ENCODE measurements at places on chromosomes 13 and 19.

DNA sequence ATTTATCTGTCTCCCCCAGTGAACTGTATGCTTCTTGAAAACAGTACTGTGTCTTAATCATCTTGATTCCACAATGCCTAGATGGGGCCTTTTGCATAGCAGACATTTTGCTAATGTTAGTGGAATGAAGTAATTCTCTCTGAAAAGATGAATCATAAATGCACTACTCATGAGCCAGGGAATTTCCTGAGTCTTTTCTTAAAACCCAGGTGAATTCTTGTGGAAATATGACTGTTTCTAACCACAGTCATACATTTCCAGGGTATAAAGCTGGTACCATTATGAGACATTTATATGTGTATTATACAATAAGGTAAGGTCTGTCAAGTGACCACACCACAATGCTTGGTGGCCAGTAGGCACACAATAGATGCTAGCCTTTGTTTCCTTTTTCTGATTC lies 5.5 kb upstream of the KCTD4 start:
- no peak for DNase-seq

DNA sequence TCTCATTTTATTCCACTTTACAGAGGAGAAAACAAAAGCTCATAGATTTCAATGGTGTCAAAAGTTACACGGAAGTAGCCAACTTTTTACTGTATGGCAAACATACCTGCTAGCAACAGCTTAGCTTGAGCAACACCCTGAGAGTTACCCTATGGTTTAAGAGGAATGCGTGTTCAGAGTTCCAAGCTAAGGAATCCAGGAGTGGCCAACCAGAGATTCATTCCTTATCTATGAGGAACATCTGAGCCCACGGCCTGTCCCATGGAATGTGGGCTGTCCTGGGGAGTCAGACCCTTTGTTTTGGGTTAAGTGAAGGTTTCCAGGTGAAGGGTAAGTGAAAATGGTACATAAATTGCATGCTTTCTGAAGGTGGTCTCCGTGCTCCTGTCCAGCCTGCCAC lies 67.5 kb downstream of the STARD13 start:
- no peak for DNase-seq

GRCh38 chr19:30078381-30078910 lies 136.4 kb downstream of the URI1 start:
- no peak for DNase-seq

GRCh38 chr13:31015199-31015598 lies 82.7 kb downstream of the TEX26 start:
- DNase-seq, result no peak

GRCh38 chr13:98450026-98450425 lies 126.9 kb downstream of the STK24 start:
- DNase-seq, result no peak

DNA sequence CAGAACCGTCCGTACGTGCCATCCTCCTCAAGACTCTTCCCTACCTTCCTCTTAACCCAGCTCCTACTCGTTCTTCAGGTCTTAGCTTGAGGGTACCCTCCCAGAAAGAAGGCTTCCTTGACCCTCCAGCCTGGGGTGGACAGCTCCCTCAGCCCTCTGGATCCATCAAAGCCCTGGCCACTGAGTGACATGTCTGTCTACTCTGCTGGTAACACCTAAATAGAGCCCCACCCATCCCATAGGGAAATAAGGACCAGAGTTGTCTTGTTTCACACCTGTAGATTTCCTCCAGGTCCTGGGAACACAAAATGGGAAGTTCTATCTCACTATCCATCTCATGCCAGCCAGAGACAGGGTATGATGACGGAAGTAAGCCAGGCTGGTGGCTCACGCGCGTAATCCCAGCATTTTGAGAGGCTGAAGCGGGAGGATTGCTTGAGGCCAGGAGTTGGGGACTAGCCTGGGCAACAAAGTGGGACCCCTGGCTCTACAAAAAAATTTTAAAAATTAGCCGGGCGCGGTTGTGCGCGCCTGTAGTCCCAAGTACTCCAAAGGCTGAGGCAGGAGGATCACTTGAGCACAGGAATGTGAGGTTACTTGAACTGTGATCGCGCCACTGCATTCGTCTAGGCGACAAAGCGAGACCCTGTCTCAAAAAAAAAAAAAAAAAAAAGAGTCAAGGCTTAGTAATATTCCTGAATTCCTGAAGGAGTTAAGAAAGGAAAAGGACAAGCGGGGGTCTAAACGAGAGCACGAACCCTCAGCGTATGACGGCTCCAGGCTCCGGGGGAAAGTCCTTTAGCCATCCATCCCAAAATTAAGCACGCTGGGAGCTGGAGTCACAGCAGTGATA lies 566 bp upstream of the CCDC97 start:
- DNase-seq, result no peak

DNA sequence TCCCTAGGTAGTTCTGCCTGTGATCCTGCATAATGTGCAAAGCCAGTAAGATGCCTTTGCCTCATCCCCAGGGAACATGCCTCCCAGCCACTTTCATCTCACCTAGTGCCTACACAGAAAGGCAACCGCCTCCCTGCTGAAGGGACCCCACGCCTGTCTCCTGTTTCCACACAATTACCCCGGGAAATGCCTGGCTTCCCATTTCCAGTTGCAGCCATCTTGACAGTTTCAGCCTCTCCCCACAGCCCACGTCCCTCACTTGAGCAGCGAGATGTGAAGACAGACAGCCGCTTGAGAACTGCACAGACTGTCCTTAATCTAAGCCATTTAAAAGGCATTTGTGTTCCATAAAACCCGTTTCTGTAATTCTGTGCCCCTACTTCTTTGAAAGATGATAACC lies 4.7 kb upstream of the UQCRFS1 start:
- DNase-seq, result no peak

DNA sequence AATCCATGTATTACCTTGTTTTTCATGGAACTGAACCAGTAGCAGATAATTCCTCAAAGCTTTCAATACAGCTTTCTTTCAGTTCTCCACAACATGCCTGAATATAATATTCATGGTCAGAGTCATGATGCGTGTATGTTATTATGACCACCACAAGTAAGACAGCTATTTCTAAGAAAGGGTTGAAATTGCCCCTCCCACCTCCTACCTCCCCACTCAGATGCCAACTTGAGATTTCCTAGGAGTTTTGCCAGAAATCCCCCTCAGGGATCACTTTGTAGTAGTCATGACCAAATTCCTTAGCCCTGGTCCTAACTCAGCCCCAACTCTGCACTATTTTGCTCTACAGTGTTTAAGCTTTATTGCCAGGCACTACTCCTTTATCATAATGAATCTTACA lies 69.9 kb upstream of the RAP2A start:
- DNase-seq, result no peak

- peak; percentile 4 for DNase-seq
Observed at GRCh38 chr13:113117335-113117872, 5.2 kb upstream of the F10 start.

- no peak for DNase-seq
Observed at GRCh38 chr19:55472463-55472862, 4.0 kb upstream of the ZNF628 start.

DNA sequence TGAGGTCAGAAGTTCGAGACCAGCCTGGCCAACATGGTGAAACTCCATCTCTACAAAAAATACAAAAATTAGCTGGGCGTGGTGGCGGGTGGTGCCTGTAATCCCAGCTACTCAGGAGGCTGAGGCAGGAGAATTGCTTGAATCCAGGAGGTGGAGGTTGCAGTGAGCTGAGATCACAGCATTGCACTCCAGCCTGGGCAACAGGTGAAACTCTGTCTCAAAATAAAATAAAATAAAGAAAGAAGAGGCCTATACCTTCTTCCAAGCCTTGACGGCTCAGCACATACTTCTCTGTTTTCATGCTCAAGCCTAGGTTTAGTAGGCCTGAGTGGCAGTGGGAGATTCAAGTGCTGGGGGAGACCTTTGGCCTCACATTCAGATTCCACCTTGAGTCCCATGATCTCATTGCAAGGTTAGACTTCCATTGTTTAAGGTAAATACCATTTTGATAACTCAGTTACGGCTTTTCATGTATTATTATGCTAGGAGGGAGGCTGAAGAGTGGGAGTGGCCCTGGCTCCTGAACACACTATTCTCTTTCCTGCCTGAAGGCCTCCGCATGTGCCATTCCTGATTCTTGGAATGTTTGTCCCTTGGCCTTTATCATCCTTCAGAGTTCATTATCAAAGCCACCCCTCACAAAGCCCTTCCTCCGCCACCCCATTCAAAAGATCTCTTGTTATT lies 1.6 kb upstream of the SPINT2 start:
- no peak for DNase-seq

DNA sequence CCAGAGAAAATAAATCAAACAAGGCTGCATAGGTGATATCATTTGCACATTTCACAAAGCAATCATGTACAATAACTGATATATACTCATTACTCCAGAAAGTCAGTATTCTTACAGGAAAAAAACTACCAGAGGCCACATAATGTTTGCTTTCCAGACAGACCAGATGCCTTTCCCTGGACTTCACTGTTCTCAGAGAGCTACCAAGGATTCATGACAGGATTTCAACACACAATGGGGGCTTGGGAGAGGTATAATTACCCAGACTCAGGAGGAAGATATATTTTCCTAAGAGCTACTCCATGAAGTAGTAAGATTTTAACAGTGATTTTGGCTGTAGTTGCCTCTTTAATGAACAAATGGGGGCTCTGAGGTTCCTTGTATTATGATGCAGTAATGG lies 110.0 kb downstream of the FOXO1 start:
- no peak for DNase-seq

DNA sequence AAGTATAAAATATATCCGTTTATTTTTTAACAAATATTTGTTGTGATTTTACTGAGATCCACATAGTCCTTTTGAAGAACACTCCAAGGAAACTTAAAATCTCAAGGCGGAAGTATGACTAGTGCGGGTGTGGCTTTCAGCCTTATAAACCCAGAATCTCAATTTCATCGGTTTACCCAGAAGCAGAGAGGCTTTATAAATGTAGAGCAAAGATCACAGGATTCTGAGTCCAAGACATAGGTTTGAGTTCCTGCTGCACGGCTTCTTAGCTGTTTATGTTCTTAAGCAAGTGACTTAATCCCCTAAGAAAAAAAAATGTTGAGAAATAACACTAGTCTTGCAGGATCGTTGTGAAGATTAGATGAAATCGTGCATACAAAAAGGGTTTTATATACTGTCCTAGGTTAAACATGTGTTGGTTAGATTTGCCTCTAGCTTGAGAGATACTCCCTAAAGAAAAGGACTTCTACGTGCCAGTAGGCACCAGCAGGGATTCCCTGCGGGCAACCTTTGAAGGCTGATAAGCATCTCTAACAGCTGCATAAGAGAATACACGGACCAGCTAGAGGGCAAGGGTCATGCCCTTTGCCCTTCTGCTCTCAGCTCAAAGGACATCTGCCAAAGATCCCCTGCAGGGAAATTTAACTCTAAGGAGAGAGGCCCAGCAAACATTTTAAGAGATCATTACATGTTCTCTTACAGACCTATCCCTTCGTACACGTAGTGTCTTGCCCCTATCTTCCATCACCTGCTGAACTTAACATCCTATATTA lies 130.4 kb upstream of the MIR17HG start:
- no peak for DNase-seq

DNA sequence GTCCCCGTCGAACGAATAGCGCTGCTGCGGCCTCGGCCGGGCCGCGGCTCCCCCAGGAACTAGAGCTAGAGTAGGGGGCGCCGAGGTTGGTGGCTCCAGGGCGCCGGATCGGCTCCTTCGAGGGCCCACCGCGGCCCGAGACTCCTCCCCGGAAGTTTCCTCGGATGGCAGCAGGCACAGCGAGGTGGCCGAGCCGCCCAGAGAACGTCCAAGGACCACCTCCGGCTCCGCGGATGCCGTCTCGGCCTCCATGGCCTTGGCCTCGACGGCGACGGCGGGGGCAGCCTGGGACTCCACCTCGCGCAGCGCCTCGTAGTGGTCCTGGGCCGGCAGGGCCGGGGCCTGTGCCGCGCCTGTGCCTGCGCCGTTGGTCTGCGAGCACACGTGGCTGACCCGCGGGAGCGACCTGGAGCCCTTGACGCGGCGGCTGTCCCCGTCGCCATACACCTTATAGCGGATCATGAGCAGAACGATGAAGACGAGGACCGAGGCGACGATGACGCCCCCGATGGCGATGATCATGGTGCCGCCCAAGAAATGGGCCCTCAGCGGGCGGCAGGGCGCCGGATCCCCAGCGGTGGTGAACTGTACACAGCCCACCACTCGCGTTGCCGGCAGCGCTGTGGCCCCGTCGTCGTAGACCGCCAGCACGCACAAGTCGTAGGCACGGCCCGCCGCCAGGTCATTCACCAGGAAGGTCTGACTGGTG lies 11.8 kb downstream of the IFNL1 start:
- no peak for DNase-seq

- no peak for DNase-seq
Observed at GRCh38 chr19:1648920-1649541, 3.4 kb downstream of the TCF3 start.

DNA sequence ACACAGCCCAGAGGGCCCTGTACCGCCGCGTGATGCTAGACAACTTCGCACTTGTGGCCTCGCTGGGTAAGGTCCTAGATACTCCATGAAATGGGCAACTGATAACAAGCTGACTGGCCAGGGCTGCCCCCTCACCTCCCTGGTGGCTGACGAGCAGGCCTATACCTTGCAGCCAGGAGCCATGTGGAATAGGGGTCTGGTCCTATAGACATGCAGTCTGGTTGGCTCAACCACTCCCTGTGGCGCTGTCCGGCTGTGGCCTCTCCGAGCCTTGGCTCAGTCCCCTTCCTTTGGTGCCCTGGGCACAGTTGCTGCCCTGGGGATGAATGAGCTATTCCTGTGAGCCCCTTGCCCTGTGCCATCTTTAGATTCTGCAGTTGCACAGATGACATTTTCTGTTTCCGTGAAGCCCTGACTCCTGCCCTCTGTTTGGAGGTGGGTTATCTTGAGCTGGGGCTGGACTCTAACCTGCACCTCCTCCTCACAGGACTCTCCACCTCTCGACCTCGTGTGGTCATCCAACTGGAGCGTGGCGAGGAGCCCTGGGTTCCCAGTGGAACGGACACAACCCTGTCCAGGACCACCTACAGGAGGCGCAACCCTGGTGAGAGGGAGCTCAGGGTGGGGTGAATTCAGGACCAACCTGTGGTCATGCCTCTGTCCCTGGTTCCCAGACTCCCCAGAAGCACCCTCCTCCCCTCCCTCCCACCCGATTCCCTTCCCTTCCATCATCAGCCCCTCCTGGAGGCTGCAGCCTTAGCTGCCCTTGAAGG lies 2.5 kb downstream of the ZNF324 start:
- DNase-seq, result no peak

DNA sequence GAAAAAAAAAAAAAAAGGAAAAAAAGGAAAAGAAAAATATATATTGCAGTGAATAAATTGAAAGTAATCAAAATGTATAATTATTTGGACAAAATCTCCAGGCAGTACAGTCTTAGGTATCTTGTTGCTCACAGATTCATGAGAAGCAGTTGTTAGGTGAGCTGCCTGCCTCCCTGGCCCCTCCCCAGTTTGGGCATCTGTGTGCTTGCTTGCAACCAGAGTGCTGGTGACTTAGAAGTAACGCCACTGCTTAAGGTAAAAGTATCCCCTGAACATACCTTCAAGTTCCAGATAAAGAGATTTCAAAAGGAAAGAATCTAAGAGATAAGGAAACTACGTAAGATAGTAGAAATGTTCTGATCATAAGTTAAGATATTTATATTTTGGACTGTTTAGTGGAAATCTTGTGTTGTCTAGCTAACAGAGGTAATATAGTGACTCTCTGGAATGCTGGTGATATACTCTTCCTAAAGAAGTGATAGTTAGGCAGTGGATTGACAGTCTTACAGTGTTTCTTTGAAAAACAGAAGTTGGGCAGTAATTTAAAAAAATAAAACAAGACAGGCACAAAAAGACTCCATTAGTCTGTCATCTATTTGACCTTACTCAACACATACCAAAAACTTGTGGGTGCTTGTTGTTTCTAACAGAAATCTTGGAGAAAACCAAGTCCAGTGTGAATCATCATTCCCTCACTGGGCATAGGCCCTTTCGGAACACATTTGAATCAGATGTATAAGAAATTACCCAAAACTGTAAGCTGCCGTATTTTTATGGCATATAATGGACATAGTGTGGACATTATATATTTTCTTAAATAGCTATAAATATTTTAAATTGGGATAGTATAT lies 38.3 kb upstream of the KCTD4 start:
- DNase-seq, result no peak
